ENCODE measurements at places on chromosomes 4 and X.

DNA sequence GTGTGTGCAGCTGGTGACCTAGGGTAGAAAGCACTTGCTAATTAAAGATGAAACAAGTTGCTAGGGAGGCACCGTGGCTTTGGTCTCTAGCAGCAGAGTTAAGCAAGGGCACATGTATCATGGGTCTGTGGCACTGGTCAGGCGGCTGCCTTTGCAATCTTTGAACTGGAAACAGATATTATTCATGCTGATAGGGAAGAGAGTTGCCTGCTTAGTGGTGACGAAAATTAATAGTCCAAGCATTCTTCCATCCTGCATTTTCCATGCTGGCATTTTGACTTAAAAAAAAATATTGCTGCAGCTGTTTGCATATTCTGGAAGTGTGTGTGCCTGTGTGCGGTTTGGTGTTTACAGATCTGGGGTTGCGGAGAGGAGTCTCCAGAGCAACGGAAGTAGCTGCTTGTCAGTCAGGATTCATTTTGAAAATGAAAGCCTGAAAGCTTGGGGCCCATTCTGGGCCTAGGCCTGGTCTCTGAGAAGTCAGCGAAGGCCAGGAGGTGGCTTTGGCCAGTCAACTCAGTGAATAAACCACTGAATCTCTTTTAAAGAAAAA, 2.3 kb upstream of the SOWAHD start:
- DNase-seq, result peak; percentile 10

DNA sequence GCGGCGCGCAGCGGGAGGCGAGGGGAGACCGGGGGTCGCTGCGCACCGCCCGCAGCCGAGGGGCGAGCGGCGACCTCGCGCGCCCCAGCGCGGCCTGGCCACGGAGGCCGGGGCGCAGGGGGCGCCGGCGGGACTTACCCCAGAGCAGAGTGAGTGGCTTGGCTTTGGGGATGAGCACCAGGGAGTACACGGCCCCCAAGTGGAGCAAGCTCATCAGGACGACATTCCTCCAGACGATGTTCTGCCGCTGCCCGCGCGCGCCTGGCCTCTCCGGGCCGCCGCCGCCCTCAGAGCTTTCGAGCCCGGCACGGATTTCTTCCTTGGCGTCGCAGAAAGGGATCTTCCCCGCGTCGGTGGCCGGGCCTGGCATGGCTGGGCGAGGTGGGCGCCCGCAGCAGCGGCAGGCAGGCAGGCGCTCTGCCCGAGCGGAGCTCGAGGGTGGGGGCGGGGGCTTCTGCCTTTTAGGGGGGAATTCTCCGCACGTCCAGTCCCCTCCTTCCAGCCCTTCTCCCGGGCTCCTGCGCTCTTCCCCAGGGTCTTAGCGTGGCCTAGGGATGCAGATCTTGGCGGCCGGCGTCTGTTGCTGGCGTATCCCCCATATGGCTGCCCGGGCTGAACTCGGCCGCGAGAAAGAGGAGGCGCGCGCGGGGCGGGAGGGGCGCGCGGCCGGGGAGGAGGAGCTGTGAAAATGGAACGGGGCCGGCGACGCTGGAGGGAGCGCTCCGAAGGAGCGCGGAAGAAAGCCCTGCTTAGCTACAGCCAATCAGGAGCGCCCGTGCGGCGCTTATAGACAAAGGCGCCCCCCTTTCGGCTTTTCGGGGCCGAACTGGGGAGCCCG, at the start of gene SCD5:
SCD5 (minus strand) TSS at position 629 of the 838 bp plus-strand sequence; CDS start at position 370, 259 bp downstream.
- DNase-seq, result peak; percentile 24

GRCh38 chr4:149572716-149573115, 242.9 kb downstream of the IQCM start:
- no peak for DNase-seq

DNA sequence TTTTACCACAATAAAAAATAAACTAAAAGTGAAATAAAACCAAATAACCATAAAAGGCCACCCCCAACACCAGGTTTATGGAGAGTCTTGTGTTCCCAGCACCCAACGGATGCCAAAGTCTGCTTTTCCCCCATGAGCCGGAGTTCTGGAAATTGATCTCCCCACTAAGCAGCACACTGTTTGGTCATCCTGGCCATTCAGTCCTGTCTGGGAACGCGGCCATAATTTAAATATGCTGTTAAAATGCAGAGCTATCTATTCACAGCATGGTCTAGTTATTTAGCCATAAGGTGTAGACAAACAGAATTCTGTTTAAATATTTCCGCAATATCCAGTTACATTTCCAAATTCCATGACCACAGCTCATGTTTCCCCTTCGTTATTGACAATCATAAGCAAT, 129.6 kb upstream of the TBL1X start:
- no peak for DNase-seq

GRCh38 chrX:153443476-153444332, 2.2 kb downstream of the TREX2 start:
- no peak for DNase-seq

- no peak for DNase-seq
Measured at GRCh38 chr4:62449538-62449937, 1249.4 kb downstream of the ADGRL3 start.

DNA sequence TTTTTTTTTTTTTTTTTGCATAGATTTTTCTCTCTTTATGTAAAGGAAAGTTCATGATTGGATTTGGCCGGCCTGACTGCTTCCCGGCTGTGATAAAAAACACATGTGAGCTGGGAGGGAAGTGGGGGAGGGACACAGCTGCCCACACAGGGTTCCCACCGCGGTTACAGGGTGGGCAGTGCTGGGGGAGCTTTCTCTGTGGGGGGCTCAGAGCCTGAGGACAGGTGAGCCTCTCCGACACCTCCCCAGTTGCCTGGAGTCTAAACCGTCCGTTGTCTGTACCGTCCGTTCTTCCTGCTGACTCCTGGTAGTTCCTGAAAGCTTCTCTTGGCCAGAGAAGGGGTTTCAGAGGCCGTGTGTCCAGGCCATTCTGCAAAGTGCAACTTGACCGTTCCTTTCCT, 21.8 kb downstream of the SHOX start:
- no peak for DNase-seq

DNA sequence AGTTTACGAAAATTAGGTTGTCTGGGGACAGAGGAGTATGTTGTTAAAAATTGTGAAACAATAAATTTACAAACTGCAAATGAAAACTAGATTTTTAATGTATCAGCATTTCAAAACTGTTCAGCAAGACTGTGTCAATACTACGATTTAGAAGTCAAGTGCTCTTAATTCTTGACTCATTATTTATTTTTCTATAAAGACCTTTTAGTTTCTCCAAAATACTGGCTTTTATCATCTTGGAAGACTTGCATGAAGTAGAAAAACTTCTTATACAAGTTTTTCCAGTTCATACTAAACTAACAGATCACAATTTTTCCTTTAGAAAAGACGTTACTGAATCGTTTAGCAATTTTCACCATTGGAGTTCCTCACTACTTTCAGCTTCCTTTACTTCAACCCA, 231.4 kb downstream of the PPP3CA start:
- no peak for DNase-seq

- no peak for DNase-seq
Measured at GRCh38 chr4:13432453-13432852, 51.7 kb downstream of the RAB28 start.

- no peak for DNase-seq
Measured at GRCh38 chrX:34560180-34560579, 96.9 kb downstream of the TMEM47 start.

GRCh38 chr4:120218981-120219380, 152.3 kb upstream of the MAD2L1 start:
- DNase-seq, result no peak

- DNase-seq, result no peak
Measured at GRCh38 chrX:42384956-42385355, 393.0 kb downstream of the PPP1R2C start.

DNA sequence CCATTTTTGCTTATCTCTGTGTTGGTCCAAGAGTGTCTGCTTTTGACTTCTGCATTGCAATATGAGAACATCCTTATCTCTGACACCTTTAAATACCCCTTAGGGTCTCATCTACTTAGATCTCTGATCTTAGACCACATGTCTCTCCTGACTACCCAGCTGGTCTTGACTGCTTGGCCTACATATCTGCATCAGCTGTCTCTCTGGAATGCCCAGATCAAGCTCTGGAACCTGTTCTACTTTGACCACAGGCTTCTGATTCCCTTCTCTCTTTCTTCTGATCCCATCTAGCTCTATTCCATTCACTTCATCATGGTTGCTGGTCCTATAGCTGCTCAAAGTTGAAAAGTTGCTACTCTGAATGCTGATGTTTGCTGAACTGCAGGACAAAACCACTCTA, 301.2 kb downstream of the MAPK10 start:
- DNase-seq, result no peak

DNA sequence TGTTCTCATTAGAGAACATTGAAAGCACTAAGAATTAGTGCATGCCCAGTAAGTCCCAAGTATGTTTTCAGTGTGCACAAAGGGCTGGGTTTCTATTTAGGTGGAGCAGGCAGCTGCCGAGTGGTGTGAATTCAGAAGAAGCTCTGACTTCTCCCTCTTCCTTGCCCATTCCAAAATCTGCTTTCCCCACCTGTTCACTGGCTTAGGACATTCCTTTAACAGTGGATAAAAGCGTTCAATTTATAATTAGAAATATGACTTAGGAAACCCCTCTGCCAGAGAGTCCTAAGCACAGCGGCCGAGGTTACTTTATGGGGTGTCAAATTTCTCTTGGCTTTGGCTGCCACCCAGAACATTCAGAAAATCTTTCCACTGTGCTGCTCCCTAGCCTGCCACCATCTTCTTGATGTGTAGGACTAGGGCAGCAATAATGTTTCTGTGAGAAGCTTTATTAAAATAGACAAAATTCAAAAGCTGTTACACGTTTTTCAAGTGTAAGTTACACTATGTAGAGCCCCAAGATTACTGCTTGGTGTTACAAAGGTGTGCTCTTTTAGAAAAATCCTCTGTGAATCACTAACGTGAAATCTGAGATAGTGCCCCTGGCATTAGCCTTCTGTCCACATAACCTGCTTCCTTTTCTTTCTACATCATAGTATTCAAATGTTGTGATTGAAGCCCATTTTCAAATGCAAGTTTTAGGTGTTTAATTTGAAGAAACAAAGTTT, 191.6 kb upstream of the ANKRD50 start:
- DNase-seq, result no peak

DNA sequence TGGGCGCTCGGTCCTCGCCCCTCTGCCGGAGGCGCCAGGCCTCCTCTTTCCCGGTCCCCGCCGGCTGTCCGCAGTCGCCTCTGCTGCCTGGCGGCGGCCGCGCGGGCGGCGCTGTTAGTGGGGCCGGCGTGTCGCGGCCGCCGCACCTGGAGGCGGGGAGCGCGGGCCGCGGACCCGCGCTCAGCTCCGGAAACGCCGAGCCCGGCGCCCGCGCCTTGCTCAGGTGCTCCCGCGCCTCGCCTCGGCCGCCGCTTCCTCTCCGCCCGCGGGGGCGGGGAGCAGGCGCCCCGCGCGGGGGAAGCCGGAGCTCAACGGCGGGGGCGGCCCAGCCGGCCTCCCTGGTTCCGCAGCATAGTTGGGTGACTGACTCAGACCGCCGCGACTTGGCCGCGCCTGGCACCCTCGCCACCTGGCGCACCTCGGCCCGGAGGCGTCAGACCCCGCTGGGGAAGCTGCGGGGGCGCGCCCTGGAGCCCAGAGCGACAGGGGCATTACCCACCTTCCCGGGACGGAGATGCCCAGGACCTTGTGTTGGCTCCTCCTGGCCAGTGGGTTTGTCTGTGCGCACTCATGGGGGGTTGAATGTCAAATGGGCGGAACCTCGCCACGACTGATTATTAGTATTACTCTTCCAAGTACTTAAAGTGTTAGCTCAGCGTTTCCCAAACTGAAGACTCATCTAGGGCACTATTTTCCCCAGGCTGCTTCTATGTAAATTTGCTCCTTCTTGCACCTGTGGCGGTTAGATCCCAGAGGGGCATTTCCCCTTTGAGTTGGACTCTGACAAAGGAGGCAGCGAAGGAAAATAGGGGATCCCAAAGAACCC, at the start of gene ARAP2:
ARAP2 (minus strand) TSS at position 258 of the 826 bp plus-strand sequence. CDS start 15,028 bp downstream, outside the sequence.
- DNase-seq, result peak; percentile 70

DNA sequence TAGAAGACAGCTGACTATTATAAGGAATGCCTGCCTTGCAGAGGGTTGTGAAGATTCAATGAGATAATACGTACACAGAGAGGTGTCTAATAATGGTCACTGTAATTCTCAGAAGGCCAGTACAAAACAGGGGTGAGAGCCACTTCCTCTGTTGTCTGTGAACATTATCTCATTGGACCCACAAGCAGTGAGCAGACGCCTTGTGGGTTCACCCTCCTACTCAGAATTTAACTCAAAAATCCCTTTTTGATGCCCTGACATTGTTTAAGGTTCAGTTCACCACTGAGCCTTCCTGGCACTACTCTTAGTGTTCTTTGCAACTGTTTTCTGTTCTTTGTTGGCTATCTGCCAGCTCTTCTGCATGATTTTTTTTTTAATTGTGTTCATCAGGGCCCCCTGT, 467.4 kb downstream of the BCOR start:
- DNase-seq, result no peak

DNA sequence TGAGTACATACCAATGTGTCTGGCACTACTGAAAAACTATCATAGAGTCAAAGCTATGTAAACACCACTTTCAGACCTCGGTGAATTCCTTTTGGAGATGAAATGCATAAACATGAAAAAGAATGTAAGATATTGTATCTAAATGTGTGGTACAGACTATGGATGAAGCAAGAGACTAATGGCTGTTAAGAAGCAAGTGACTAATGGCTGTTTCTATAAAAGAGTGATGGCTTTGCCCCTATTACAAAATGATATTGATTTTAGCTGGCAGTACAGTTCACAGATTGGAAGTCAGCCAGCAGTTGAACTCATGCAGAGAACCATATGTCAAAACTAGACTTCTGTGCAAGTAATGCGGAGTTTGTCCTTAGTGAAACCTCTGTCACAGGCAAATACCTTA, 359.3 kb downstream of the GRXCR1 start:
- DNase-seq, result no peak

- DNase-seq, result no peak
Measured at GRCh38 chrX:111308039-111308438, 37.8 kb upstream of the CAPN6 start.

GRCh38 chrX:150358651-150359050, 4.5 kb upstream of the MAMLD1 start:
- no peak for DNase-seq

DNA sequence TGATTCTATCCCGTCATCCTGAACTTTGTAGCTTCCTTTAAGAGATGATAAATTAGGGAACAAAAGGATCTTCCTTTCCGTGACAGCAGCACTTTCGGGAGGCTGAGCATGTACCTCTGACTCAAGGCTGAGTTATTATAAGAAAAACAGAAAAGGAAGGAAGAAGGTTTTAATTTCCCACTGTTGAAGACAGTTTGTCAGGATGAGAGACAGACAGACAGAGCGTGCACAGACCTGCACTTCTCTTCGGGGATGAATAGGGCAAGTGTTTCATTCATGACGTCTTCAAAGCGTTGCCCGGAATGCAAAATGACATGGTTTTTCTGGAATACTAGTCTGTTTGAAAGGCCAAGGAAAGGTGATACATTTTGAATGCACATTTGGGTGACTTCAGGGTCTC, 405.3 kb upstream of the FAT1 start:
- no peak for DNase-seq

DNA sequence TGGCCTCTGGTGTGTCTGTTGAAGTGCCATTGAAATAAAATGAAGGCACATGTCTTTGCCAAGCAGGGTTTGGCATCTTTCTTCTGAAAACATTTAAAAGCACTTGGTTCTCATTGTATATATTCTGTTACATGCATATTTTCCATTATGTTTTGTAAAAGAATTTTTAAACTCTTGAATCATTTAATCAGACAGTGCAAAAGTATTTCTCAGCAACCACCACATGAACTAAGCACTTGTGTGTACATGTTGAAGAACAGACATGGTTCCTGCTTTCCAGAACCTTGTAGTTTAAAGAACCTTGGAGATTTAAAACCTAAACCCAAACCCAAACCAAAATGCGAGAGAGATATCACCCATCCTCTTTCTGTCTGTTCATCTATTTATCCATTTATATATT, 220.3 kb upstream of the GIMD1 start:
- DNase-seq, result no peak

- no peak for DNase-seq
Measured at GRCh38 chrX:47960406-47960805, 43.4 kb downstream of the ZNF182 start.
